NCI-H2227 treated with DMSO at 0.1 percent for 48 hours (cell line): ENCODE measurements at places on chromosomes 1 and 21.

- DNase-seq: no peak
Observed at GRCh38 chr1:30083800-30084464, 639.5 kb downstream of the MATN1 start.

GRCh38 chr1:7703321-7704213 lies 67.5 kb upstream of the VAMP3 start:
- peak; percentile 51 for DNase-seq

GRCh38 chr1:94792473-94793295 lies 27.5 kb upstream of the SLC44A3 start:
- DNase-seq: no peak

- peak; percentile 8 for DNase-seq
Observed at GRCh38 chr1:245858722-245859492, 648.2 kb downstream of the SMYD3 start.

- DNase-seq: no peak
Observed at GRCh38 chr1:205923651-205924459, 19.4 kb downstream of the SLC26A9 start.

DNA sequence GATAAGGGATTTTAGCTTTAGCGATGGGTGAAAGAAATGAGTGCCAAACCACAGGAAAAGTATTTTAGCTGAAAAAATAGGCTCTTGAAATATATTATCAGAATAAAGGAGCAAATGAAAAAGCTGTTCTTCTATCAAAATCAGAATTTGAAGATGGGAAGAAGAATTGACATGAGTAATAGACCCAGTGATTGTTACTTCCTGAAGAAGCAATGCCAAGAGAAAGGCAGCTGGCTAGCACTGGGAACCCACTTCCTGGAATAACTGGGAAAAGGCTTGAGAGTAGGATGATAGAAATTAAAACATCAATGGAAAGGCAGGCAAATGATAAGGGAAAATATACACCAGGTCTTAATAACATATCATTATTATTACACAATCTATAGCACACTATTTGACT lies 29.9 kb upstream of the LYPLAL1 start:
- no peak for DNase-seq

DNA sequence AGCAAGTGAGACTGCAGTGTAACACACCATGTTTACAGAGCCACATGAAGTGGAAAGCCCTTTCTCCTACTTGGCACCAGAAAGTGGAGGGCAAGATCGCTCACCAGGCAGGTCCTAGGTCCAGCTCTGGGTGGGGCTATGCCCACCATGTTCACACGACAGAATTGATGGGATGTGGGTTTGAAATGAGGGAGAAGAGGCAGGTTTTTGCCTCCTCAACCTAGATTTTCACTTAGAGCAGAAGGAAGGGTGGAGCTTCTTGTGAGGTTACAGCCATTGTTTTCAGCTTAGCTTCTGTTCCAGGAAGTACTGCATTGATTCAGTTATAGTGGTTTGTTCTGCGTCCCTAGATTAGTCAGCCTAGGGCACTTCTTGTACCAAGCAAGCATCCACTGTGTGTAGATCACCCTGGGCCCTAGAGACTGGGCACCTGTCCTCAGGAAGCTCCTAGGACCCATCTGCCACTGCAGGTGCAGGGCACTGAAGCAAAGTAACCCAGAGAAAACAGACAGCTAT lies 2.3 kb downstream of the CD53 start:
- DNase-seq: no peak

GRCh38 chr1:20472860-20473711 lies 12.9 kb downstream of the CAMK2N1 start:
- DNase-seq: peak; percentile 88

GRCh38 chr1:115312742-115313141 lies 25.3 kb downstream of the NGF start:
- DNase-seq: no peak

DNA sequence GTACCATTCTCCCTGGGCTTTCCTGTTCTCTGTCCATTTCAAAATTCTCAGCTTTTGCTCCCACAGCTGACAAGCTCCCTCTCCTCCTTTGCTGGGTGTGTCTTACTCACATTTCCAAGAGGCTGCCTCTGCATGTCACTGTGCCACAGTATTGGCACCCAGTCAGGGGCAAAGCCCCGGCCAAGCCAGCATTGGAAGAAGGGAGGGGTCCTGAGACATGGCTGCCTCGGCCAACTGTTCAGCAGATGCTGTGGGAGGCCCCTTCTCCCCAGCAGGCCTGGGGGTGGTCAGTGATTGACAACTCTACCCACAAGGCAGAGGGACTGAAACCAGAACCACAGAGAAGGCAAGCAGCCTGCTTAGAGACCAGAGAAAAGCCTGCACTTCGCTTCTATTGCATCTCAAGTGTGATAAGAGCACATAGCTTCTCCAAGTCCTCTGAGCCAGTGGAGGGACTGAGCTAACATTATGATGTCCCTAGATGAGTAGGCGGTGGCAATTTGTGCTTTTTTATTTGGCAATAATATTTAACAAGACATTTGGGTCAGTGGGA lies 294.1 kb downstream of the SIPA1L2 start:
- no peak for DNase-seq

DNA sequence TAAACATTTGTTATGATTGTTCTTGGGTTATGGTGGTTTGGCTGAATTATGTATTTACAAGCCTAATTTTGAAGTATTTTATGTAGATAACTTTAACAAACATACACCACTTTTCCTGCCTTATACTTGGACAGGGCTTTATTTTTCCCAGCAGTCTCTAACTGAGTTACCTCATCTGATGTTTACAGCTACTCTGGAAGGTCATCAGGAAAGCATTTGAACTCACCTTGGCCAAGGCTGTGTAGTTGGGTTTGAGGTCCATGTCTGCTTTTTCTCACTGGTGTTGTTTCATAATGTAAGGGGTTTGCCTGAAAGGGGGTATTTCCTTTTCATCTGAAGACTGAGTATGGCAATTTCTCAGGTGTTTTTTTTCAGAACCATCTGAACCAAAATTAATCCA lies 193.5 kb downstream of the RWDD3 start:
- no peak for DNase-seq

- no peak for DNase-seq
Observed at GRCh38 chr1:244439391-244440032, 12.2 kb downstream of the ADSS2 start.

GRCh38 chr1:50418600-50419109 lies 4.6 kb downstream of the DMRTA2 start:
- no peak for DNase-seq

DNA sequence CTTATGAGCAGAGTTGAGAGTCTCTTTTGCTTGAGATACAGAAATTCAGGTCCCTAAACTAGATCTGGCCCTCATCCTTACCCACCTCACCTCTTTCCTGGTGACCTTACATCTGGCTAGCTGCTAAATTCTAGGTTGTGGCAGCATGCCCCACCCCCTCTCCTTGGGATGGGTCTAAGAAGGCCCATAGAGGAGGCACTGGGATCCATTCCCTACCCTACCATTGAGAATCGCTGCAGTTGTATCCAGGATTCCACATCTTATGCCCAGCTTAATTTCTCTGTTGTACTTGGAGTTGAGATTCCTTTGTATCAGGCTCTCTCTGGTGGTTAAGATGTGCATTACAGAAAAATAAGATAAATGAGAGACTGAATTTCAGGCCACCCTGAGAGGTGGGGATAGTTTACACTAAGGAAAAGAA lies 9.5 kb upstream of the TMEM39B start:
- peak; percentile 79 for DNase-seq

- no peak for DNase-seq
Observed at GRCh38 chr1:201721082-201722049, 107.6 kb upstream of the IPO9 start.

- DNase-seq: no peak
Observed at GRCh38 chr21:15071009-15071408, 6.2 kb upstream of the NRIP1 start.

DNA sequence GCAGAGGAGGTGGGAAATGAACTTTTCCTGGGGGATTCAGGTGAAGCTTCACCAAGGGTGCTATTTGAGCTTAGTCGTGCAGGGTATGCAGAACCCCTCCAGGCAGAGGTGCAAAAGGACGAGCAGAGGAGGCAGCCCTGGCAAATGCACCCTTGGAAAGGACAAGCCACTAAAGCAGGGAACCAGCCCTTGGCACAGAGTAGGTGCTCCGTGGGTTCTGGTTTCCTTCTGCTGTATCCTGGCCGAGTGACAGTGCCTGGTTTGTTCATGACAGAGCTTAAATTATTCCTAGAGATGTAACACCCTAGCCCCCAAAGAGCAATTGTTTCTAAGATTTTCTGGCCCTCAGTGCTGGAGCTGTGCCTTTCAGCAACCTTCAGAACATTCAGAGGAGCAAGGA lies 73.4 kb upstream of the SYT6 start:
- DNase-seq: no peak

GRCh38 chr1:185104083-185104482 lies 52.7 kb downstream of the TRMT1L start:
- DNase-seq: no peak

GRCh38 chr21:46207006-46207919 lies 21.3 kb downstream of the LSS start:
- DNase-seq: no peak

DNA sequence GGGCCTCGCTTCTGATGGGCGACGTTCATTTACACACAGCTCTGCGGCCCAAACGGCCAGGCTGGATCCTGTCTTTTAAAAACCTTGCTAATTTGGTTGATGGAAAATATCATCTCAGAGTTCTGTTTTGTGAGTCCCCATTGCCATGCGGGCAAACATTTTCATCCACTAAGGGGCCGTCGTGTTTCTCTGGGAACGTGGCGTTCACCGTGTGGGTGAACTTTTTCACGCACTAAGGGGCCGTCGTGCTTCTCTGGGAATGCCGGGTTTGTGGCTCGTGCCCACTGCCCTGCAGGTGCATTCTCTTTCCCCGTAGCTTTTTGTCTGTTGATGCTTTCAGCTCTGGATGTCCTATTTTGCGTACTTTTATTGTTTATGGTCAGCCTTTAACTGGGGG lies 6.8 kb downstream of the COL18A1 start:
- DNase-seq: no peak

- DNase-seq: no peak
Observed at GRCh38 chr1:168420177-168420576, 123.6 kb downstream of the XCL2 start.

DNA sequence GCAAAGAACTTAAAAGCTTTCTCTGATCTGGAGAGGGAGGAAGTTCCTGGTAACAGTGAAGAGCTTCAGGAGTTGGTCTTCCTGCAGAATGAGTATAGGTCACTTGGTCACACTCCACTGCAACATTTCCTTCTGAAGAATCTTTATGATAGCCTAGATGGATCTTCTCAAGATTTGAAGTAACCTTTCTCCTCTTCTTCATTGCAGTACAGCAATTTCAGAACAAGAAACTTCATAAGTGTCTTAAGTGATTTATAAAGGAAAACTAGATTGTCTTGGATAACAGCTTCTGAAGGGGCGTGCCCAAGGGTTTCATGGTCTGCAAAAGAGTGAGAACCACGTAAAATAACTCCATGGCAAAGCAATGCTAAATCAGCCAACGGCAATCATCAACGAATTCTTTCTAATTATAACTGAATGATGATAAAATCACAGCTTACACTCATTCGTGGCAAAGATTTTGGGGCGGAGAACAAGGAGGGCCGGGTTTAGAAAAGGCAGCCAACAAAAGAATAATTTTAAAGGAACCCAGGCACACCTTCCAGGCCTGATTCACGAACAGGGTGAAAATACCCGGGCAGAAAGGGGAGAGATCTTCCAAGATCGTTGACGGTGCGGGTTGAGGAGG lies 53.9 kb upstream of the ASPM start:
- DNase-seq: peak; percentile 34

GRCh38 chr1:162690672-162691434 lies 58.6 kb downstream of the DDR2 start:
- peak; percentile 23 for DNase-seq

GRCh38 chr1:182196897-182197870 lies 135.7 kb upstream of the ZNF648 start:
- no peak for DNase-seq

DNA sequence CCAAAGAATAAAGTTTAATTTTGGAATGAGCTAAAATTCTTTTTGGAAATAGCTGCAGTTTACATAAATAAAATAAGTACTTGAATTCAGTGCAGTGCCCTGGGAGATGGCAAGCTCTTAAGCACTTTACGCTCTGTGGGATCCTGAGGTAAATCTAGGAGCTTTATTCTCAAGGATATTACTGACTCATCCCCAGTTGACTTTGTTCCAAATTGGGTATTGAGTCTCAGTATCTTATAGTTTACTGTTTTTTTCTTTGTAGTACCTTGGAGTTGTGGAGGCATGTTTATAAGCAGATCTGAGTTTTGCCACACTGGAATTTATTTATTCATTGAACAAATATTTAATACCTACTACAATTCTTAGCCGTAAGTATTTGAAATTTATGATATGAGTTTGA lies 27.4 kb upstream of the HRNR start:
- DNase-seq: no peak

DNA sequence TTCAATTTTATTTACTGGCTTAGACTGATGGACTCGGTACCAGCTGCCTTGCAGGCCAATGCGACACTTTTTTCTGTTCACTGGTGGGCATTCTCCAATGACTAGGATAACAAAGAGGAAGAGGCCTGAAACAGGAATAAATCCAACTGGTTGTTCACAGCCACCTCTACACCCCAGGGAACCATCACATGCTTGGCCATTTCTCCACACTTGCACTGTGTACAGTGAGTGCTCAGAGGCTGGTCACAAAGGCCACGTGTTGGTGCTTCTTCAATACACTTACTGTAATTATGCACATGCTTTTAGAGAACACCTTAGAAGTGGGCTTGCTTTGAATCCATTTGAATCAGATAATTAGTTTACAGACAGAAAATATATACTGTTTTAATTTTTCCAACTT lies 113.4 kb downstream of the FAM78B start:
- DNase-seq: no peak

DNA sequence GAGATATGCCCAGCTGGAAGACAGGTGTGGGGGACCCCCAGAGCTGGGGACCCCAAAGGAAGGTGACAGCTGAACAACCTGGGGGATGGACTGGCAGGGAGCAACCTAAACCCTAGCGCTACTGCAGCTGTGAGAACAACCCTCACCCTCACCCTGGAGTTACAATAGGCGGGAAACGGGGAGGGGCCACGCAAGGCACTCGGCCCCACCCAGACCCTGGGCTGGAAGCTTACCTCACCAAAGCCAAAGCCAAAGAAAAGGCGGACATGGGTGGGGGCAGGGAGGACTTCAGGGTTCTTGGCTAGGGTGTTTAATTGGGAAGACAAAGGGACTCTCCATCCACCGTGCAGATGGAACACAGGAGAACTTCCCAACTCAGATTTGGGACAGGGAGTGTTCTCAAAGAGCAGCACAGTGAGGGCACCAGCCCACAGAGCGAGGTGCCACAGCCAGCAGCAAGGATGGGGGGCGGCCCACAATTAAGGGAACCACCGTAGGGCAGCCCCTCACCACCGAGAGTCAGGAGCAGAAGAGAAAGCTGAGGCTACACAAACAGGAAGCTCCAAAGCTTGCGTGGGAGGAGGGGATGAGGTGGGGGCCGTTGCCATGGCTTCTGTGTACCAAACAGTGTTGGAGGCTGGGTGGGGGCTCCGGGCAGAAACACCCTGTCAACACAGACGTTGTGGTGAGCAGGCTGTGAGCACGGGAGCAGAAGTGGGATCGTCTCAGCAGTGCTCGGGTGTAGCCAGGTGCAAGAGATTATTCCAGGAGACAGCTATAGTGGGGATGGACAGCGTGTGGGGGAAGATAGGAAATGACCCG lies 1.9 kb downstream of the TAGLN2 start:
- DNase-seq: no peak

- DNase-seq: no peak
Observed at GRCh38 chr21:33205476-33205875, 24.3 kb upstream of the IFNAR2 start.

GRCh38 chr1:157597959-157598667 lies at the start of gene FCRL4:
Gene FCRL4 (minus strand): TSS chr1:157598085. CDS start chr1:157597944, 141 bp downstream.
- DNase-seq: no peak
